ENCODE measurements at places on chromosomes 12 and 14.
A peak's percentile ranks its signal among the peaks of the same experiment; 100 is the strongest.

- DNase-seq: no peak
Measured at GRCh38 chr14:91997492-91997891, 42.4 kb downstream of the TRIP11 start.

DNA sequence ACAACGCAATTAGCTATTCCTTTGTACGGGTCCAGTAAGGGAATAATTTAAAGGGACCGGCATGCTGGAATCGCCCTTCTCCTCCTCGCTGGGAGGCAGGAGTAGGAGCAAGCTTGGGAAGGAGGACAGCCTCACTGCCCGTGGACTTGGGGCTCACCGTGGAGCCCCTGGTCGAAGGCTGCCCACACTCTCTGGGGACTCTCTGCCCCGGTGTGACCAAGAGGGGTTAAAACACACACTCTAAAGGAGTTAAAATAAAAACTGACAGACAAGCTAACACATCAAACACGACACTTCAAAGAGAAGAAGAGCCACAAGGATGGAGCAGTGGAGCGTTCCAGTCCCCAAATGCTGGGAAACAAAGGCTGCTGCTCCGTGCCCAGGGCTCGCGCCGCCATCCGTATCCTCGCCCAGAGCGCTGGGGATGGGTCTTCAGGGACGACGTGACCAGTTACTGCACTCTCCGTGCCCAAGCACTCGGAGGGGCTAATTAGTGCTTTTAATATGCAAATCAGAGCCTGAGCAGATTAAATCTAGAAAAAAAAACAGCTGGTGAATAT is 123.3 kb downstream of the PAPOLA start:
- no peak for DNase-seq

GRCh38 chr12:24860546-24860945 is 88.4 kb downstream of the BCAT1 start:
- DNase-seq: no peak

DNA sequence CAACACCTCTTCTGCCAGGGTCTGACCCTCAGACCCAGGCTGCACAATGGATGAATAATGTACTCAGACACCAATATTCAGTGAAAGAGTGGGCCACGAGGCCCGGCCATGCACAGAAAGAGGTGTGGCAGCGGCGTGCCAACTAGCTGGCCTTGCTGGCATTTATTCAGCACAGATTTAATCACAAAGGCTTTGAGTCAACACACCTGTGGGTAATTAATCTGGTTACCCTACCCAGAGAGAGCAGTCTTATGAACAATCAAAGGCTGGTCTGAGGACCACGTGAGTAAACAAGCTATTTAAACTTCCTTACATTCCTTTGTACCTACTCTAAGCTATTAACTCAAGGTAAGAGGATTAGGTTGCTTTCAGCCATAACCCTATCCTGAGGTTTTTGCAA is 324.8 kb downstream of the C12orf50 start:
- DNase-seq: no peak

DNA sequence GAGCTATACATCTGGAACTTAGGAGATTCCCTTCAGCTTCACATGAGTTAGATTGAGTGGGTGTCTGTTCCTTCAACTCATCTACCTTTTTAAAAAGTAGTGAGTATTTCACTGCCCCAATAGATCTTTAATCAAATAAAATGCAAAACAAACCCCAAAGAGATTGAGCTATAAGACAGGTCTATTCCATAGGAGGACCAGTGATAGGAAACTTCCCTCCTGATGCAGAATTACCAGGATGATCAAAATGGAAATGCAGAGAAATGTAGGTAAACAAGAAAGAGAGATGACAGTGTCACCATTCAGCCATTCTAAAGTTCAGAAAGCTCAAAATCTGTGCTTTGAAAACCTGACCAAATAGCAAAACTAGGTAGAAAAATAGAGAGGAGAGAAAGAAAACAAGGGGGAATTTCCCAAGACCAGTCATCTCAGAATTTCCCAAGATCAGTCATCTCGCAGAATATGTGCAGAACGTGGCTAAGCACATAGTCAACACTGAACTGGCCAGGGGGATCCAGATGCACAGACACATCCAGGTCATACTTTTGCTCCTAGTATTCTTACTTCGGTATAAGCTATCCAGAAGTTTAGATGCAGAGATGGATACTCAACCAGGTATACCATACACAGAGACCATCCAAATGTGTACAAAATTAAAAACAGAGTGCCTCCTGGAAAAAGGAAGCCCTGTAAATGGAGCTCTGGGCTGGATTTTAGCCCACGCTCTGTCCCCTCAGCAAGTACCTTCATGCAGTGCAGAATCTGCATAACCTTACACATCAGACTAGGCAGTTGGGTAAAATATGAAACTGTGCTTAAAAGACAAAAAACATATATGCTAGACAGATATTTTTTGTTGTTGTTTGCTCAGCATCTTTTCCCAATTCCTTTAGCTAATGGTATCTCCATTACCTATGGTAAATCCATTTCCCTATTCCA is 27.4 kb downstream of the SLC41A2 start:
- peak; percentile 67 for DNase-seq

GRCh38 chr14:35879654-35880249 is 53.6 kb downstream of the BRMS1L start:
- no peak for DNase-seq

All from RCC 7860 (cell line).